ENCODE measurements at places on chromosomes 13 and 19.

GRCh38 chr19:48186015-48186414, 15.5 kb downstream of the ZSWIM9 start:
- no peak for DNase-seq

GRCh38 chr13:34864671-34865070, 77.4 kb upstream of the NBEA start:
- no peak for DNase-seq

DNA sequence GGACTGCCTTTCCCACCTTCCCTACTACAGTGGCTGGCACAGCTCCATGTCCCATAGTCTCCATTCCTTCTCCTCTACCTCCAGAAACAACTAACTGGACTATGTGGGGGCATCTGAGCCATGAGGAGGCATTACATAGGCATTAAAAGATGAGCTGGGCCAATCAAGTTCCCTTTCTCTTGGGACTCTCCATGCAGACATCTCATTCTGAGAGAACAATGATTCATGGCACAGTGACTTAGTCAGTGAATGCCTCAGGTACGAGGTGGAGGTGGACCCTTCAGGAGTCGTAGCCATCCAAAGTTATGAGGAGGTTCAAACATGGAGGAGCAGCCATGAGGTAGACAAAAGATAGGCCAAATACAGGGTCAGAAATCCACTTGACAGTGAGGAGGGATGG, 70.0 kb downstream of the GPC6 start:
- DNase-seq: no peak

GRCh38 chr13:109630271-109630670, 156.1 kb downstream of the IRS2 start:
- no peak for DNase-seq

DNA sequence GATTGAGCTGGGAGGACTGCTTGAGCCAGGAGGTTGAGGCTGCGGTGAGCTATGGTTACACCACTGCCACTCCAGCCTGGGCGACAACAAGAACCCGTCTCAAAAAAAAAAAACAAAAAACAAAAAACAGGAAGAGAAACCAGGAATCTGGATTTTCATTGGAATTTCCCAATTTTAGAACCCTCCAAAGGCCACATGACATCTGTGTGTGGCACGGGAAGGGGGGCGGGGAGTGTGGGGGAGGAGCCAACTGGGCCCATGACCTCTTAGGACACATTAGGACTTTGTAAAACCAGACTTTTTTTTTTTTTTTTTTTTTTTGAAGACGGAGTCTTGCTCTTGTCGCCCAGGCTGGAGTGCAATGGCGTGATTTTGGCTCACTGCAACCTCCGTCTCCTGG, 21.2 kb upstream of the MYDGF start:
- DNase-seq: no peak

DNA sequence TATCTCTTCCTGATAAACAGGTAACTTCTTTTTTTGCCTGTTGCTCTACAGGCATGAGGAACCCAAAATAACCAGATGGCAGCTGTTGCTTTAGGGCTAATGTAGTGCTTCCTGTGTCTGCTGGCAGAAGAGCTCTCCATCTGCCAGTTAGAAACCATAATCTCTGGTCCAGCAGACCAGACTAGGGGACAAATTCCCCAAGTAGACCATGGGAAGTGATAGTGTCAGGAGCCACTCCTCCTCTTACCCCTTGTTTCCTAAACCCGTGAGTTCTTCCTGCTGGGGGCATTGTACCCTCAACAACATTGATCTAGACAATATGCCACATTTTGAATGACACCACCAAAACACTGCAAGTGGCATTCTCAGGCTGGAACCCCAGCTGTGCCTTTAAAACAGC, 135.9 kb downstream of the DLEU7 start:
- DNase-seq: peak; percentile 19

- DNase-seq: no peak
Observed at GRCh38 chr19:46896076-46896794, 35.4 kb downstream of the ARHGAP35 start.

- DNase-seq: no peak
Observed at GRCh38 chr19:2462635-2463421, 6.1 kb upstream of the LMNB2 start.

- no peak for DNase-seq
Observed at GRCh38 chr13:23059173-23059572, 121.6 kb upstream of the SGCG start.
